CD4-positive, alpha-beta T cell treated with Interleukin-4 for 4 hours (primary cell): ENCODE measurements at places on chromosomes 2 and 18.

- no peak for DNase-seq
These were observed 270.3 kb downstream of the AGPS start for GRCh38 chr2:177662895-177663294.

- DNase-seq = no peak
These were observed 91.7 kb upstream of the ACAA2 start for GRCh38 chr18:49904871-49905555.

DNA sequence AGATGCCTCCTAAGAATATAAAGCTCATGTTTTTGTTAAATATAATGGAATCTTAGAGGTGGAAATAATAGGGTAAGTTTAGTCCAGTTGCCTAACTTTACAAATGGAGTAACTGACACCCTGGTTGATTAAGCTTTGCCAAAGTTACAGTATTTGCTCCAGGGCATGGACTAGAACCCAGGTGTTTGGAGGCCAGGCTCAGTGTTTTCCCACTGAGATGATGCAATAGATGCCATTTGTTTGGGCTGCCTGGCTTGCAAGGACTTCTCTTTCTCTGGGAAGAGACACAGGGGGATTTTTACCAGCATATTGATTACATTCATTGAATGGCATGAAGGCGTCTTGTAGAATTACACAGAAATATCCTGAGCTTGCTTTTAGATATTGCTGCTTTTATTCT is 397.8 kb downstream of the SLC4A3 start:
- no peak for DNase-seq

DNA sequence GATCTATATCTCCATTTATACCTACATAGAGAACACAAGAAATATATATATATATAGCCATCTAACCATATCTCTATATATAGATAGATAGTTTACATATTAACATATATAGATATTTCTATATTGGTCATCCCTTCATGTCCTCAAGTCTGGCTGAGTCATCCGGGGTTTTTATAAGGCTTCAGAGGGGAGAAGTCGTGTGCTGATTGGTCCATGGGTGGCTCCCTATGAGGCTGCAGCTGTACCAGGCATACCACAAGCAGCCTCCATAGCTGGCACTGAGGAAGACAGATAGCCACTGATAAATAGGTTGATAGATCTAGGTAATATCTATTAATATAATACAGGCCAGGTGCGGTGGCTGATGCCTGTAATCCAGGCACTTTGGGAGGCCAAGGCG is 618.3 kb upstream of the SETBP1 start:
- no peak for DNase-seq

- DNase-seq = peak; percentile 84
These were observed 95.6 kb downstream of the TNFRSF11A start for GRCh38 chr18:62420513-62421209.

DNA sequence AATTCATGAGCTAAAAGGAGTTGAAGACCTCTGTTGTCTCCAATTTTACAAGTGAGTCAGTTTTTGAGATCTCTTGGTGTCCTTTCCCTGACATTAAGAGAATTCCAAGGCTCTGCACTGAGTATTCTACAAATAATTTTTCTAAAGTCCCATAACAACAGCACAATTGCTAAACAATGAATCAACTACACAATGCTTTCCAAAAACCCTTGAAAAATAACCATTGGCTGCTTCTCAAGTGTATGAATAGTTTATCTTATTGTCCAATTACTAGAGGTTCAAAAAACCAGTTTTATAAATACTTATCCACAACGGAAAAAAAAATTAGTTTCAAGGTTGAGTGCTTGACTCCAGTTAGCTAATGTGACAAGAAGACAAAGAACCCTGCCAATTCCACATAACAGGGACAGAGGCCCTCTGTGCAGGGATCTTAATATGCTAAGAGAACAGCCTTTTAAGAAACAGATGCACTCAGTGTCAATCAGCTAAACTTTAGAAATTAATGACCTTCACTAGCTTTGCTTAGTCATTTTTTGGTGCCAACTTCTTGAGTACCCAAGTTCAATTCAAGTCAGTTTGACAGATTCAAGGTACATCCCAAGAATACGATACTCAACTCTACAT is 266.6 kb upstream of the CYP26B1 start:
- DNase-seq = no peak

GRCh38 chr2:85733121-85733960 is 20.4 kb upstream of the ATOH8 start:
- DNase-seq = no peak

DNA sequence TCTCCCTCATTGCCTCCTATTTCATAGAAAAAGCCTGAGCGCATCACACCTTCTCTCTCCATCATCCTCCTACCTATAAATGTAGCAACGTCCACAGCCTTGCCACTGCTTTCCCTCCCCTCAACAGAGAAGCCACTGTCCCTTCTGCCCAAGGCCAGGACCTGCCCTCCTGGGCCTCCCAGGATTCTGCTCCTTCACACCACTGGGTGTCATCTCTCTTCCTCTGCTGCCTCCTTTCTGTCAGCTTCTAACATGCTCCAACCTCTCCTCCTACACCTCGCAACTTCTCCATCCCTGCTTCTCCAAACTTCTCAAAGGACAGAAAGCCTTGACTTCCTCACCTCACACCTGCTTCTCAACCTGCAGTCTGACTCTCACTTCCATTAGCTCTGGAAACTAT is 21.2 kb upstream of the ME2 start:
- no peak for DNase-seq

- DNase-seq = no peak
These were observed 126.8 kb downstream of the GLI2 start for GRCh38 chr2:120862201-120863060.

DNA sequence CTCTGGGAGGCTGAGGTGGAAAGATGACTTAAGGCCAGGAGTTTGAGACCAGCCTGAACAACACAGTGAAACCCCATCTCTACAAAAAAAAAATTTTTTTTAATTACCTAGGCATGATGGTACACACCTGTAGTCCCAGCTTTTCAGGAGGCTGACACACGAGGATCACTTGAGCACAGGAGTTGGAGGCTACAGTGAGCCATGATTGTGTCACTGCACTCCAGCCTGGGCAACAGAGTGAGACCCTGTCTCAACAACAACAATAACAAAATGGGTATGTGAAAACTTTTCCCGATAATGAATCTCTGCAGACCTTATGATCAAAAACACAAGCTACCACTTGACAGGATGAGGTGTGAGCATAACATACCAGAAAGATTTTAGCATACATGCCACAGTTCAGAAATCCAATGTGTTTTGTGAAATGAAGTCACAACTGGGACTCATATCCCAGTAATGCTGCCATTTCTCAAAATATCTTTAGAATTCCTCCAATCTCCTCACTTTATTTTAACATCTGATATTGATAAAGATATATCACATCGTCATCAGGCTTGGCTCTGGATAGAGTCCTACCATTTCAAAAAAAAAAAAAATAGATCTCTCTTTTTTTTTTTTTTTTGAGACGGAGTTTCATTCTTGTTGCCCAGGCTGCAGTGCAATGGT is 74.0 kb upstream of the PELI1 start:
- DNase-seq = no peak

DNA sequence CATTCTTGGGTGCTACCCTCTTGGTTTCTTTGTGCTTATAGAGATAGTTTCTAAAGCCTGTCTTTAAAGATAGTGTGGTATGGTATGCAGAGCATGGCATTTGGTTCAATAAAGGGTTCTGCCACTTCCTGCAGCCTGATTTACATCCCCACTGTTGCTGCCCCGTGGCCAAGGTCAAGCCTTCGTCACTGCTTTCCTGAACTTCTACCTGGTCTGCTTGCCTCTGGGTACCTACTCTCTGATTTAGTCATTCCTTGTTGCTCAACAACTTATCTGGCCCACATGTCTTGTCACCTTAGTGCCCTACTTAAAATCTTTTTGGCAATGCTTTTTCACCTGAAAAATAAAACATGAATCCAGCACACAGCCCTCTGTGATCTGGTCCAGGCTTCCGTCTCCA is 352.9 kb downstream of the LPIN1 start:
- DNase-seq = no peak
